AG20443 (cell line): ENCODE measurements at places on chromosomes 3 and 15.

DNA sequence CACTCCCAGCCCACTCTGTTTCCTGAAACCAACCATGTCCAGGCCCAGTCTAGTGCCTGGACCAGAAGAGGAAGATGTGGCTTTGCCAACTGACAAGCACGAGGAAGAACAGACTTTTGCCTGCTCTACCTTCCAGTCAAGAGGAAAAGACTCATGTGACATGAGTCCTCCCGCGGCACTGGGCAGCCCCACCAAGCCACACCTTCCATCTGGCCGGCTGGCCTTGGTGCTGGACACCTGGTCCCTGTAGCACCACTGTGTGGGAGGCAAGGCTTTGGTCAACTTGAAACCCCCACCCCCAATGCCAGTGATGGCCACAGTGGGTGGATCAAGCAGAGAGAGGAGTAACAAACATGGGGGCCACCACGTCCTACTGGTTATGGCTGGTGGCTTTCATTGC lies 12.5 kb downstream of the CHDH start:
- DNase-seq, result no peak

GRCh38 chr3:112247900-112248299 lies 46.1 kb downstream of the SLC9C1 start:
- no peak for DNase-seq

DNA sequence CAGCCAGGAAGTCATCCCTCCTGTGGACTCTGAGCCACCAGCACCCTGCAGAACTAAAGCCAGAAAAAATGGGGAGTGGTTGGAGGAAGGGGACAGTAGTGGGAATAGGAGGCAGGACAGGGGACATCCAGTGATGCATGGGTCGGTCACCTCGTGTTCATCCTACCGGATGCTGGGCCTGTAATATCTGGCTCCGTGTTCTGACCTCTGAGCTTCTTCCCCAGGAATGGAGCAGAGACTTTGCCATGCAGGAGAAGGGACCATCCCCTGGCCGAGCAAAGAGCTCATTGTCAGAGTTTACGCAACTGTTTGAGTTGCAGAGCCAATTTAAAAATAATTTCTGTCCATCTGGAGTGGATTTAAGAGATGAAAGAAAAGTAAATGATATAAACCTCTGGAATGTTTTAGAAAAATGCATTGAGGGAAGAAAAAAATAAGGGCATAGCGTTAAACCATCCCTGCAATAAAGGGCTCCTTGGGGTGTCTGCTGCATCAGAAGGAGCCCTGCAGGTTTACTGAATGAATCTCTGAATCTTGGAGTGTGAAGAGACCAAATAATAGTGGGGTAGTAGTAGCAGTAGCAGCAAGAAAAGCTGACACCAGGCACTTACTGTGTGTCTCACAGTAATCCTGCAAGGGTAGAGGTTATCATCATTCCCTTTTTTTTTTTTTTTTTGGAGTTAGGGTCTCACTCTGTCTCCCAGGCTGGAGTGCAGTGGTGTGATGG lies 70.9 kb downstream of the AAGAB start:
- peak; percentile 84 for DNase-seq

DNA sequence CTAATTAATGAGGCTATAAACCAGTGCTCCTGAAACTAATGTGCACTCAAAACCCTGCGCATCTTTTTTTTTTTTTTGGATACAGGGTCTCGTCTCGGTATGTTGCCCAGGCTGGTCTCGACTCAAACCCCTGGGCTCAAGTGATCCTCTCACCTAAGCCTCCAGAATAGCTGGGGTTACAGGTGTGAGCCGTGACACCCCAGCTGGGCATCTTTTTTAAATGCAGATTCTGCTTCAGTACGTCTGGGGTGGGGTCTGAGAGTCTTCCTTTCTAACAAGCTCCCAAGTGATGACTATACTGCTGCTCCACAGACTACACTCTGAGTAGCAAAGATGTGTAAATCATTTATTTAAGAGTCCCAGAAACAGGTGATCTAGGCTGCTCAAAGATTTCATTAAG lies 73.0 kb downstream of the BFSP2 start:
- no peak for DNase-seq

DNA sequence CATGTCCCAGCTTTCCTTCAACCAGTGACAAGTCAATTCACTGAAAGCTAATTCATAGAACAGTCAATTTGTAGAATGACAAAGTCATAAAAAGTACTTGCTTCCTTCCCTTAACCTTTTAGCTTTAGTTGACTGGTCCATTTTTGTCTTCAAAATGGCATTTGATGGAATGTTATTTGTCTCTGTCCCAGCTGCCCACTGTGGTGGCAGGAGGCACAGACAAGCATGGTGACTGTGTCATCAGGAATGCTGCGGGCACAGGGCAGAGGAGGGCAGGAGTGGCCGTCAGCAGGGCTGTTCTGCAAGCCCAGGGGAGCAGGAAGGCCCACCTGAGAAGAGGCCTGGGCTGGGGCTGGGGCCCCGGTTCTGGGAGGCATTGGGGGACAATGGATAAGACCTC lies 10.0 kb downstream of the IQSEC1 start:
- no peak for DNase-seq

- no peak for DNase-seq
Observed at GRCh38 chr3:53688989-53689388, 157.2 kb downstream of the CHDH start.

- no peak for DNase-seq
Observed at GRCh38 chr3:9173445-9173844, 76.0 kb downstream of the SRGAP3 start.

GRCh38 chr3:97910931-97911351 lies 61.3 kb downstream of the RIOX2 start:
- no peak for DNase-seq

DNA sequence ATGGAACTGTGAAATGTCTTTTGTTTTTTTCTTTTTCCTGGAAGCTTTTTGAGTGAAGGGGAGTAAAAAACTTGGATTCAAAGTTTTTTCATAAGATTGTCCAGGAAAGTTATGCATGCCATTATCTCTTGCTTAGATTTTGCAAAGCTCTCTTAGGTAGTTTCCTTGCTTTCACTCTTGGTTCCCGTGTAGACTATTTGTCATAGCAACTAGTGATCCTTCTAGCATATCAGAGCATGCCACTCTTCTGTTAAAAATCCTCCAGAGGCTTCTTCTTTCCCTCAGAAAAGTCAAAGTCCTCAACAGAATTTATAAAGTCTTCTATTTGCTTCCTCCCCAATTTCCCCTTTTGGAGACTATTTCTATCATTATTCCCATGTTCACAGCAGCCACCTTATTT lies 21.1 kb downstream of the GTF2E1 start:
- no peak for DNase-seq

- DNase-seq, result no peak
Observed at GRCh38 chr3:60770532-60770931, 480.7 kb downstream of the FHIT start.

DNA sequence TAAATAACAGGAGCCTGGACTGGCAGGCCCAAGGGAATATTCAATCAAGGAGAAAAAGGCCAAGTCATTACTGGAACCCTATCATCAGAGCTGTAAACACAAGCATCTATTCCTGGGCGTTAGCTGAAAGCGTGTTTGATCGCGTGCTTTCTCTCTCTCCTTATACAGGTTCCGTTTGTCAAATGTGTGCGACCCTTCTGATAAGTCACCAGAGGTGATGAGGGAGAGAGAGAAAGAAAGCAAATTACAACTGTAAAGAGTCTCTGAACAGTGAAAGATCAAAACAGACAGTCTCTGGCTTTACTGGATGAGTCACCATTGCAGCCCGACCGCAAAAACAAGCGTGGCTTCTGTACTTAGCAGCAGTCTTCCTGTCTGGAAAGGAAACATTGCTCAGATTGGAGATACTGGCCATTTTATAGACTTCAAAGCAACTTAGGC lies 39.5 kb upstream of the TPRG1 start:
- peak; percentile 60 for DNase-seq
